ENCODE measurements at places on chromosomes 3 and 15. TPM values are rescaled to one million over a fixed set of nuclear protein-coding genes. Genes with fewer than 3 reads are reported as not detected.

The HES1 gene
- total RNA-seq: 3.8 TPM

The GOLGA6A gene
- total RNA-seq: not detected

The TAMM41 gene
- total RNA-seq: 6.7 TPM

The BCL2A1 gene
- 4.9 TPM for total RNA-seq

The CHRM5 gene
- 0.75 TPM for total RNA-seq

The DNAJA4 gene
- 5.4 TPM for total RNA-seq

The CHDH gene
- 0.44 TPM for total RNA-seq

The MKRN2OS gene
- total RNA-seq: not detected

The ANKRD63 gene
- not detected for total RNA-seq

The PLA2G4F gene
- 0.12 TPM for total RNA-seq

The PTPRG gene
- total RNA-seq: 27.9 TPM
